ENCODE measurements at places on chromosomes 2 and 18.

- no peak for DNase-seq
Measured at GRCh38 chr2:224221455-224221913, 180.4 kb downstream of the FAM124B start.

GRCh38 chr2:234395891-234396420 lies 100.9 kb downstream of the ARL4C start:
- peak; percentile 23 for DNase-seq

DNA sequence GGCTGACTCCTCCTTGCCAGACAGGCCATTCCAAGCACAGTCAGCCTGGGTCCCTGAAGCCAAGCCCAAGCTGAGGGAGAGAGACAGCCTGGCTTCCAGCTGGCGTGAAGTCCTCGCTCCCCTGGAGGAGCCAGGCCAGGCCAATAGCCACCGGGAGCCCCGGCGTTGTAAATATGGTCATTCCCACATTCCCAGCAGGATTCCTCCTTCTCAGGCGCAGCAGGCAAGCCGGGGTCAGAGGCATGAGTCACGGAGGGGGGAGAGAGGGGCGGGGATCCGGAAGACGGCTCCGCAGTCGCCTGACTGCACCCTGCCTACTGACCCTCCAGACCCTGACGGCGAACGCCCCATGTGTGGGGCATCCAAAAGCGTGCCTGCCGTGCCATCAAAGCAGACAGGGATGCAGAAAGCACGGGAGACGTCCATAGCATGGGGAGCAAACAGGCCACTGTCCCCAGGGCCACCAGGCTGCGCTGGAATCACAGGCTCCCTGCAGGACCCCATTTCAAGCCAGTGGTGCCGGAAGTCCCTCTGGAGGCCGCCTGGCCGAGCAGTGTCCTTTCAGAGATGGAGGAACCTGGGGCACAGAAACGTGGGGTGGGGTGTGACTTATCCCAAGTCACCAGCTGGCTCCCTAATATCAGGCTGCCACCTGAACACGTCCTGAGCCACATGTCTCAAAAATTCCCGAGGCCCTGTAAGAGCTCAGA lies 48.2 kb downstream of the TWIST2 start:
- DNase-seq = no peak

DNA sequence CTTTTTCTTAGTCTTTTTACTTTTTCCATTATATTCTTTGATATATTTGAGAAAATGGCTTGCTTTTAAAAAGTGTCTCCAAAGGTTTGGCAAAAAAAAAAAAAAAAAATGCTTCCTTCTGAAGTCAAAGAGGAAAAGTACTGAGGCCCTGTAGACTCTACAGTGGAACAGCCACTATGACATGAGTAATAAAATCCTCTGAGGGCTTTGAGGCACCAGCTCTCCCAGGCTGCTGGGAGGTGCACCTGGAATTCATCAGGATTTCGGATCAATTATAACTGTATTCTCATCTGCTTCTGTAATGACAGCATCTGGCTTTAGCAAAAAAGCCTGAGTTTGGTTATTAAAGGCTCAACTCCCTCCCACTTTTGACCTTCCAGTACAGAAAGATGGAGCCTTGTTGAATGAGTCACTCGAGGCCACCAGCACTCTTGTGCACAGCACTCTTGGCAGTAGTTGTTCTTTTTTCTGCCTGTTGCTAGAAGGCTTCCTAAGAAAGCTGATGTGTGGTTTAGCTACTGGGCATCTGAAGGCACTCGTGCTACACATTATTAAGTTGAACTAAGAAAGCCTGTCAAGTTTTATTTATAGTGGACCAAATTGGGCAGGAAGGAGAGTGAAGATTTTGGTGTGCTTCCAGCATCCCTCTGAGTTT lies 131.3 kb downstream of the PRPF40A start:
- DNase-seq = no peak

DNA sequence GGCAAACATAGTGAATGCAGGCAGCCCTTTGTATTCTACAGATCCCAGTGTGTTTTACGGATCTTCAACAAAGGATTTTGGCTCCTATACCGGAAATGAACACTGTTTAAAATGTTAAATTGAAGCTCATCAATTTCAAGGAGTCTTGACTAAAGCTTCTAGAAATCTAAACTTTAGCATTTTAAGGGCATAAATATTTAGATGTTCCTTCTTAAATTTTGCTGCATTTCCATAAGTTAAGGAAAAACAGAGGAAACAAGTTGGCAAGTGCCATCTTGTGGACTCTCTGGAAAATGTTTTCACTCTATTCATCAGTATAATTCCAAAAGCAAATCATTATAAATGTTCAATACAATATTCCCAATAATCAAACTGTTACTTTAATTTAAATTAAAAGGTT lies 19.6 kb downstream of the CHN1 start:
- DNase-seq = no peak

GRCh38 chr2:74503506-74504475 lies 3.7 kb downstream of the PCGF1 start:
- DNase-seq = no peak

DNA sequence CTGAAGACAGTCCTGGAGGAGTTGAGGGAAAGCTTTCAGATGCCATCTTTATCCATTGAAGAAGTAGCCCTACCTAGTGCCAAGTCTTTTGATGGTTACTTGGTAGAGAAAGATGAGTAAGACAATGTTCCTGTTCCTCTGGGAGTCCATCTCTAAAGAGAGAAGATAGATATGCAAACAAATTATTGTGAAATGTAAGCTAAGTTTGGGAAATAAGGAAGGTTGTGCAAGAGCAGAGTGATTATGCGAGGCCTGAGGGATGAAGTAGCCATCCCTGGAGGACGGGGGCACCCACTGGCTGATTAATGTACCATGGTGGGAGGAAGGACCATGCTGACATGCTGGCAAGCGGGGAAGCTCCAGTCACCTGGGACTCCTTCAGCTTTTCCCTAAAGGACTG lies 994 bp upstream of the DTNA start:
- DNase-seq = peak; percentile 9

DNA sequence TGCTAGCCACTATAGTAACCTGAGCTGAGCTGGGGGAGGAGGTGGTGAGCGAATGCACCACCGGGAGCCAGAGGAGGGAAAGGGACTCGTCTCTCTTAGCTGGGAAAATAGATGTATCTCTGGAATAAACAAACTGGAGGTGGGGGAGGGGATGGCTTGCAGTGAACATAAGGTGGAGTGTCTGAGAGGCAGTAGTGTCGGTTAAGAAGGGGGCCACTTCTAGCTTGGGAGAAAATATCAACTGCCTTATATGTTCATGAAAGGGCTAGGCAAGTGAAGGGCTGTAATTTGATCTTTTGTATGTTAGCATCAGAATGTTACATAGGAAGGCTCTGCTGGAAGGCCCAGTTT lies 2.2 kb downstream of the SETBP1 start:
- DNase-seq = no peak

- DNase-seq = no peak
Measured at GRCh38 chr18:79434607-79435401, 39.1 kb downstream of the NFATC1 start.

Measured in NCI-H1930 (cell line).